ENCODE measurements at places on chromosomes 7 and 10.
A peak's percentile ranks its signal among the peaks of the same experiment; 100 is the strongest.

GRCh38 chr7:19747740-19748339 is 25.6 kb downstream of the TMEM196 start:
- DNase-seq: no peak

- no peak for DNase-seq
These were observed 9.7 kb downstream of the GPR26 start for GRCh38 chr10:123675811-123676210.

GRCh38 chr7:116159711-116160110 is 50.6 kb upstream of the TES start:
- DNase-seq: no peak

GRCh38 chr10:44467900-44468299 is 83.0 kb upstream of the CXCL12 start:
- no peak for DNase-seq

DNA sequence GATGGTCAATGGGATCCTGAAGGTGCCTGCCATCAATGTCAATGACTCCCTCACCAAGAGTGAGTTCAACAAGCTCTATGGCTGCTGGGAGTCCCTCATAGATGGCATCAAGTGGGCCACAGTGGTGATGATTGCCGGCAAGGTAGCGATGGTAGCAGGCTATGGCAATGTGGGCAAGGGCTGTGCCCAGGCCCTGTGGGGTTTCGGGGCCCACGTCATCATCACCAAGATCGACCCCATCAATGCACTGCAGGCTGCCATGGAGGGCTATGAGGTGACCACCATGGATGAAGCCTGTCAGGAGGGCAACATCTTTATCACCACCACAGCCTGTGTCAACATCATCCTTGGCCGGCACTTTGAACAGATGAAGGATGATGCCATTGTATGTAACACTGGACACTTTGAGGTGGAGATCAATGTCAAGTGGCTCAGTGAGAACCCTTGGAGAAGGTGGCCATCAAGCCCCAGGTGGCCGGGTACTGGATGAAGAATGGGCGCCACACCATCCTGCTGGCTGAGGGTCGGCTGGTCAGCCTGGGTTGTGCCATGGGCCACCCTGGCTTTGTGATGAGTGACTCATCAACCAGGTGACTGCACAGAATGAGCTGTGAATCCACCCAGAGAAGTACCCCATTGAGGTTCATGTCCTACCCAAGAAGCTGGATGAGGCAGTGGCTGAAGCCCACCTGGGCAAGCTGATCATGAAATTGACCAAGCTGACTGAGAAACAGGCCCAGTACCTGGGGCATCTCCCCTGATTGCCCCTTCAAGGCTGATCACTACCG is 63.0 kb upstream of the ANTXRL start:
- DNase-seq: no peak

DNA sequence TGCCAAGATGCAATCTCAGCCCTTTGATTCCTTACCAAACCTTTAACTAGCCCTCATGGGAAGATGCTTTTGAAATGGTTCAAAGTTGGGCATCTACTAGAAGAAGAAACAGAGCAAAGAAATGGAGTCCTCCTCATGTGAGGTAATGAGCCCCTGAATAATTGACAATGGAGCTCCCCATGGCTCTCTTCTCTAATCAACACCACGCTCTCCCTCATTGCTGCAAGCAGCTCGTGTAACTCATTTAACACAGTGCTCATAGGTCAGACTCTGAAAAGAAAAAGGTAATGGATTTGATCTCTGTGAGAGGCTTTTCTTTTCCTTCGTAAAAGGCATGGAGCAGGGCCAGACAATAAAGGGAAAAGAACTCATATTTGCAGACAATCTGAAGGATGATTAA is 312.8 kb downstream of the PHTF2 start:
- DNase-seq: no peak

GRCh38 chr10:67695555-67695954 is 440 bp downstream of the CTNNA3 start:
- no peak for DNase-seq

- DNase-seq: no peak
These were observed 18.4 kb downstream of the AKR1B1 start for GRCh38 chr7:134440476-134440875.

GRCh38 chr7:151938550-151938949 is 17.7 kb upstream of the GALNTL5 start:
- DNase-seq: no peak

DNA sequence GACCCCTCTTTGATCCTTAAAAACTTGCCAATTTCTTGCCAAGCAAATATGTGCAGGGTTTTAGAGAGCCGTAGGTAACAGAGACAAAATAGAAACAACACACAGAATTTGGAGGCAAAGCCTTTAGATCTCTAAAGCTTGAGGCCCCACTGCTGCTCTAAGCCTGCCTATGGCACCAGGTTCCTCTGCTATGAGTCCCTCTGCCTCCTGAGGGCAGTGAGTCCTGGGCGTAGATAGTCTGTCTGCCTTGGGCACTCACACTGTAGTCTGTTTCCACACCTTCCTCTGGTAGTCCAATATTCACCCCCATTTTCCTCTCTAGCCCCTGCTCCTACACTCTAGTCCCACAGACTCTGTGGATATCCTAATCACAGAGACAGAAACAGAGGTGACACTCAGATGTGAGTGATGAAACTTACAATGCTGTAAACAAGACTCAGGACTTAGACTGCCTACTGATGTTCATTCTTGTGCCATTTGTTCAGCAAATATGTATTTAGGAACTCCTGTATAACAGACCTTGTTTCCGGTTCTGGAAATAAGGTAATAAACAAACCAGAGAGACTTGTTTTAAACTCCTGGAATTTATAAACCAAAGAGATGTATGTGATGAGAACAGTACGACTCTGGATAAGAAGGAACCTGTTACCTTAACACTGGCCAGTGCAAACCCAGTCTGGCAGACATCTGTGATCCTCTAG is 153.3 kb upstream of the PRSS1 start:
- no peak for DNase-seq

DNA sequence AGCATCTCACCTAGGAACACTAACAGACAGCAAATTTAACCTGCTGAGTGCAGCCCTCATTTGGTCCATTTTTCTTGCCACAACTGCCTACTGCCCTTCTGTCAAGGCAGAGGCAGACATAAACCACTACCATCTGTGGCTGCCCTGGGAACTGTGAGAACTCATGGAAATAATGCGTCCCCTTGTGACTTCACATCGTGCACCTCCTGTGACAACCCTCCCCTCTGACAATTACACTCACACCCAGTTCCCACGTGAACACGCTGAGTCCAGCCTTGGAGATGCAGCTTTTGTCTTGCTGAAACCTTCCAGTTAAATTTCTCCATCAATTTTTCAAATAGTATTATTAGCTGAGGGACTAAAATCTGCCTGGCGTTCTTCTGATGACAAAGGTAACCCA is 193.1 kb upstream of the KLF14 start:
- DNase-seq: no peak

DNA sequence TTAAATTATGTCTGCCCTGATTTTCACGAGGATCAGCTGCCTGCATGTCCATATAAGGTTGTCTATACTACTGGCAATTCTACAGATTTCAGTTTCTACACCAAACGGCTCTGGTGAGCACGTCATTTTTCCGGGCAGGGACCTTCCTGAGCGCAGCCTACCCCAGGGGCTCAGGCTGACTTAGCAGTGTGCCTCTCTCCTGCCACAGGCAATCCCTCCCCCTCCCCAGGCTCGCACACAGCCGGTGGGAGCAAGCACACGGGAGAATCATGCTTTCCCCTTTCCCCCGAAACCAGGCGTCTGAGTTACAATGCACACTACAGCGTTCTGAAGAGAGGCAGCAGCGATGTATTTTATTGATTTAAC is 1.7 kb downstream of the KLF6 start:
- peak; percentile 59 for DNase-seq

- no peak for DNase-seq
These were observed 140.7 kb downstream of the RGS10 start for GRCh38 chr10:119401671-119402395.

GRCh38 chr10:71213761-71214440 is 1.5 kb downstream of the UNC5B start:
- DNase-seq: no peak

DNA sequence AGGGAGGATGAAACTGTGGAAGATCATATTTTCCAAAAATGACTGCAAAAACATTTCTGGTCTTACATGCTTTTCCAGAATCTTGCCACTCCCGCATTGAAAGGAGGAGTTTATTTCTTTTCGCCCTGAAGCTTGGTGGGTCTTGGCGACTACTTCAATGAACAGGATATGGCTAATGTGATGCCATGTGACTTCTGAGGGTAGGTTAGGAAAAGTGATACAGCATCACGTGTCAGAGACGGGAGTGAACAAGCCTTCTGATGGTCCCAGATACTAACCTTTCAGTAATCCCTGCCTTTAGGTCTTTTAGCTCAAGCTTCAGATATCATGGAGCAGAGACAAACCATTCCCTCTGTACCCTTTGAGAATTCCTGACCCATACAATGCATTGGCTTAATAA is 192.2 kb upstream of the HPS1 start:
- no peak for DNase-seq

GRCh38 chr10:6299234-6299633 is 96.5 kb downstream of the PFKFB3 start:
- peak; percentile 46 for DNase-seq

DNA sequence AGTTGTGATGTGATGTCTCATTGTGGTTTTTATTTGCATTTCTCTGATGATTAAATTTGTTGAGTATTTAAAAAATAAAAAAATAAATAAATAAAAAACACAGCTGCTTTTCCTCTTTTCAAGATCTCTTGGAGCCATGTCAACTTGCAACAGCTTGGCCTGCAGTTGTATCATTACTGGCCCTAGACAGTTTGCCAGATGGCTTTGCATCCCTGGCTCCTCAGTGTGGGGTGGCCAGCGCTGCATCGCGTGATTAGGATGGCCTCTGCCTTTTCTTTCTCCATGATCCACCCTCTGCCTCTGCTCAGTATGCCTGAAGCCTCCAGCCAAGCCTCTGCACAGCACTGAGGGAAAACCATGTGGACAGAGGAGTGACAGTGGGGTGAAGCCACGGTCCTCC is 96.8 kb downstream of the PPP1R3C start:
- no peak for DNase-seq

All from stimulated activated CD4-positive, alpha-beta T cell treated with anti-CD3 and anti-CD28 coated beads, Interleukin-2, amount 100 ng/mL, for 48 hours (primary cell).